Activated CD4-positive, CD25-positive, alpha-beta regulatory T cell treated with anti-CD3 and anti-CD28 coated beads, Interleukin-2, amount 50 U/mL, for 16 hours (primary cell): ENCODE measurements at places on chromosomes 6 and 20.

- no peak for DNase-seq
Observed at GRCh38 chr20:37282556-37282955, 6.9 kb upstream of the MANBAL start.

- no peak for DNase-seq
Observed at GRCh38 chr20:42492290-42492689, 697.4 kb downstream of the PTPRT start.

- DNase-seq: no peak
Observed at GRCh38 chr20:37288091-37288490, 1.4 kb upstream of the MANBAL start.

DNA sequence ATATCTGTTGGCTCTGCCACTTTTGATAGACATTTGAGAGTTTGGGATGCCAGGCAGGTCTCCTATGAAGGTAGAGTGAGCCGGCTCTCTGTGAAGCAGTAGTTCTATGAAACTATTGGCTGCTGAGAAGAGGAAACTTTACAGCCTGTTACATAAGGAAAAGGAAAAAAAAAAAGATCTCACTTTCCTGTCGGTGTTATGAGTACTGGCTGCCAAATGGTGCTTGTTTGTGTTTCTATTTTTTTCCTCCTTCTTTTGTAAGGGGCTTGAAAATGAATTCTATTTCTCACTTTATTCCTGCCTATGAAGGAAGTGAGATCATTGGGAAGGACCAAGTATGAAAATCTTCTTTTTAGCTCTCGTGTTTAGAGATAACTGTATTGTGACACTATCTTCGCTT is 73.1 kb upstream of the CLDN20 start:
- no peak for DNase-seq
